ENCODE measurements at places on chromosomes 6 and 20. TPM values are rescaled to one million over a fixed set of nuclear protein-coding genes. Genes with fewer than 3 reads are reported as not detected.

- ATAC-seq = no peak
Measured at GRCh38 chr6:166724576-166724975, 97.5 kb upstream of the RPS6KA2 start.

GRCh38 chr6:168001029-168001332, 3.5 kb downstream of the KIF25 start:
- no peak for ATAC-seq

- no peak for ATAC-seq
Measured at GRCh38 chr20:62246431-62246830, 8.1 kb downstream of the OSBPL2 start.

DNA sequence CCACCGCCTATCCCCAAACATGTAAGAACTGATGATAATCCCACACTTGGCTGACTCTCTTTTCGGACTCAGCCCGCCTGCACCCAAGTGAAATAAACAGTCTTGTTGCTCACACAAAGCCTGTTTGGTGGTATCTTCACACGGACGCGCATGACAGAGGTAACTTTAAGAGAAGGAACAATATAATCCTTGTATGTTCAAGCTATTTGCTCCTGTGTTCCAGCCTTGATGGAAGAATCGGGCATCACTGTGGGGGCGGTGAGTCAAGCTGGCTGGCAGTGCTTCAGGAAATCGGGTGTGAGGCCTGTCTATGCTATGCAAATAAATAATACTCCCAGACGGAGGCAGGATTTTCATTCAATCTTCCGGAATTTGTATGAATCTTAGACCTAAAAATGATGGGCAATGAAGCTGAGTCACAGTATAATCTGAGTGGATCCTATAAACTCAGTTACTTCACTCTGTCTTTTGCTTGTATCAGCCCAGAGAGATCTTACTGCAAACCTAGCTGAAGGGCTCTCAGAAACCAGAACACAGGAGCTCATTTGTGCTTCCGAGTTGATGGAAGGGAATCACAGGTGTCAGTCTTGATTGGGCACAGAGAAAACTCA, 45.2 kb upstream of the NT5E start:
- no peak for ATAC-seq

GRCh38 chr6:12032783-12033573, 20.9 kb downstream of the HIVEP1 start:
- ATAC-seq = no peak

DNA sequence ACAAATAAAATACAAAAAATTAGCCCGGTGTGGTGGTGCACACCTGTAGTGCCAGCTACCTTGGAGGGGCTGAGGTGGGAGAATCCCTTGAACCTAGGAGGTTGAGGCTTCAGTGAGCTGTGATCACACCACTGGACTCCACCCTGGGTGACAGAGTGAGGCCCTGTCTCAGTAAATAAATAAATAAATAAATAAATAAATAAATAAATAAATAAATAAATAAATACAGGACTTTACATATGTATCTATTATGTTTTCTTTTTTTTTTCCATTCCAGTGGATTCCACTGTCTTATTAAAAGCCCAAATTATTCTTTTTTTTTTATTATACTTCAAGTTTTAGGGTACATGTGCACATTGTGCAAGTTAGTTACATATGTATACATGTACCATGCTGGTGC, 41.1 kb upstream of the ENPP5 start:
- no peak for ATAC-seq

GRCh38 chr20:8118039-8118438, 14.0 kb upstream of the PLCB1 start:
- no peak for ATAC-seq

GRCh38 chr6:151317103-151317994, 74.0 kb downstream of the ZBTB2 start:
- ATAC-seq = no peak

Gene RAET1E
- total RNA-seq = not detected

- ATAC-seq = no peak
Measured at GRCh38 chr6:25872814-25873213, 1.2 kb downstream of the SLC17A3 start.

DNA sequence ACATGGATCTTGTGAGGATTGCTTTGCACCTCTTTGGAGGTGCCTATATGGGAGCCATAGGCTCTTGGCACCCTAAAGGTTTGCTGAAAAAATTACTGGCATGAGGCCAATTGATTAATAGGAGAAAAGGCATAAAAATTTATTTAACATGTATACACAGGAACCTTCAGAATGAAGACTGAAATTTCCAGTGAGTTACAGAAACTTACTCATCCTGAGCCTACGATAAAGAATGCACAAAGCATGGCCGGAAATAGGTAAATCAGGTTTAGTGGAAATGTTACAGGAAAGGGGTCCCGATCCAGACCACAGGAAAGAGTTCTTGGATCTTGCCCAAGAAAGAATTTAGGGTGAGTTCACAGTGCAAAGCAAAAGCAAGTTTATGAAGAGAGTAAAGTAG, 625.3 kb downstream of the MMUT start:
- no peak for ATAC-seq

GRCh38 chr6:118784641-118785164, 109.2 kb upstream of the ASF1A start:
- ATAC-seq = peak; percentile 30

GRCh38 chr6:145025488-145025887, 709.8 kb downstream of the EPM2A start:
- ATAC-seq = no peak

DNA sequence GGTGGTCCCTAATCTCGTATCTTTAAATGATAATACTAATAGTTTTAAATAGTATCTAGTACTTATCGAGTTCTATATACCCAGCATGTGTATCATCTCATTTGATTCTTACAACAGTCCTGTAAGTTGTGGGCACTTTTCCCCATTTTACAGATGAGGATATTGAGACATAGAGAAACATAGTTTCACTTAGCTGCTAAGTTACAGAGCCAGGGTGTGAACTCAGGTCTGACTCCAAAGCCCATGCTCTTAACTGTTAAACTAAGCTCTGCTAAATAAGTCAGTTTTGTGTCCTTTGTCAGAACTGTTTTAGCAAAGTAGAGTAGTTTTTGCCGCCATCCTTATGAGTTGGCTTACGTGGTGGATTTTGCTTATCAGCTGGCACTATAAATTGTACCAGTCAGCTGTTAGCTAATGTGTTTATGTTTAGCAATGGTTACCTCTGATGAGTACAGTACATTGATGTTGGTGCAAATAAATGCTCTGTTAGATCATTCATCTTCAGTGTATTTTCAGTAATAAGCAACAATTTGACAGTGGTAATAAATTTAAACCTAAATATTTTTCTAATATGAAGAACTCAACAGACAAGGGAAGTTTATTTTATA, 12.1 kb downstream of the OGFRL1 start:
- ATAC-seq = no peak

DNA sequence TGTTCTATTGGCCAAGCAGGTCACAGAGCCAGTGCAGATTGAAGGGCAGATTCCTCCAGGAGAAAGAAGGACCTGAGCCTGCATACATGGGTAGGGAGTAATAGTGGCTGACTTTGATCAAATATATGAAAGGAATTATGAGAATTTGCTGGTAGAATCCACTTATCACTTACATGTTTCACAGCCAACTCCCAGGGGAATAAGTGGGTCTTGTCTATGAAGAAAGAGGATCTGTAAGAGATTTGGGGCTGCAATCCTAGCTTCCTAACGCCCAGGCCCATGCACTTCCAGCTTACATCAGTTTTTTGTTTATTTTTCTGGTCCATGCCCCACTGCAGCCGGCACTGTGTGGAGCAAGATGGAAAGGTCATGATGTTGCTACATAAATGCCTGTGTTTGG, 107.9 kb upstream of the SYNDIG1 start:
- ATAC-seq = no peak

DNA sequence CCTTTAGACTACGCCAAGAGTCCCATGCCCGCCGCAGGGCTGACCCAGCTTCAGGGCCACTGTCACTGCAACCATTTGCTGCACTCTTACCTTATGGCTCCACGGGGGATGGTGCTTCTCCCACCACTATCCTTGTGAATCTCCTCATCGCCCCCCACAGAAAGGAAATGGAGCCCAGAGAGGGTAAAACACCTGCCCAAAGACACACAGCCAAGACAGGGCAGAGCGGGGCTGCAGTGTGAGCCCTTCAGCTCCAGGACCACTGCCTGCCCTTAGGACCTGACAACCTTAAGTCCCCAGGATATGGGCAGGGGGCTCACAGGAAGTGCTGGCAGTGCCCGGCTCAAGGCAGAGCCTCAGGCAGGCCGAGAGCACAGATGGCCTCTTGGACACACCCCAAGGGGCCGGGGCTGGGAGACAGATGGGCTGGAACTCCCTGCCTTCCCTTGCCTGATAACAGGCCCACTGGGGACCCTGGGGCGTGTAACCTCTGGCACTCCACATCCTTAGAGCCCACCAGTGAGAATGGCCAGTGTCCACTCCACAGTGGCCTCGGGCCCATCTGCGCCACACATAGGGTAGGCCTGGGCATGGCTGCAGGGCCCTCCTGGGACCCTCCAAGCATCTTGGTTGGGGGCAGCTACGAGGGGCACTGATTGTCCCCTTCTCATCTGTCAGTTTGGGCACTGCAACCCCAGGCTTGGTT, 265.2 kb downstream of the TAF4 start:
- no peak for ATAC-seq
